ENCODE measurements at places on chromosomes 2 and 18.

GRCh38 chr18:23033056-23033455 lies 99.9 kb downstream of the RBBP8 start:
- DNase-seq: no peak

GRCh38 chr2:120398996-120399888 lies 53.3 kb downstream of the INHBB start:
- DNase-seq: no peak

DNA sequence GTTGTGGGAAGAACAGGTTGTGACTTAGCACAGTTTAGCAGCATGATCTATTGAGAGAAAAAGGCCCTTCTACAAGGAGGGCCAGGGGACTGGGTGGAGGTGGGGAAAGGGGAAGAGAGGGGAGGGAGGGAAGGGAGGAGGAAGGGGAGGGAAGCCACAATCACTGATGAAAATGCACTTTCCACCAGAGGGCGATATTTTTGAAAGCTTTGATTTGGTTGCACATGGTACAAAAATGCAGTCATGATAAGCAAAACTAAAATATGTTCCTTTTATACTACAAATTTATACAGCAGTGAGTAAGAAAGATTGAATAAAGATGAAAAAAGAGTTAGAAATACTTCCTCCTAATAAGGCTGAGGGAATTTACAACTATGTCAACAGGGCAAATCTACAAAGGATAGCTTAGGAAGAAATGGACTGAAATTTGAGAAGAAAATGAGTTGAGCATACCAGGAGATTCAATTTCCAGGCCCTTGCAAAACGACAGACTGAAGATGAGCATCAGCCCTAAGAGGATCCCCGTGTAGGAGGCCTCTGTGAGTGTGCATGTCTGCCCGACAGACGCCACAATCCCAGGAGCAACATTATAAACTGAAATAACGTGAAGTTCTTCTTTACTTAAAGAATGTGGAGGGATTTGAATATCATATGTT lies 17.2 kb downstream of the SH3YL1 start:
- DNase-seq: no peak

GRCh38 chr2:138752197-138752956 lies 27.8 kb downstream of the NXPH2 start:
- DNase-seq: no peak

GRCh38 chr2:73935641-73936040 lies 9.0 kb downstream of the DGUOK start:
- DNase-seq: no peak
